Renal cortical epithelial cell (primary cell): ENCODE measurements at places on chromosomes 3 and 15. TPM values are rescaled to one million over a fixed set of nuclear protein-coding genes. Genes with fewer than 3 reads are reported as not detected.

MEF2A gene
- 17.2 and 50.4 TPM in 2 replicates for total RNA-seq

DNA sequence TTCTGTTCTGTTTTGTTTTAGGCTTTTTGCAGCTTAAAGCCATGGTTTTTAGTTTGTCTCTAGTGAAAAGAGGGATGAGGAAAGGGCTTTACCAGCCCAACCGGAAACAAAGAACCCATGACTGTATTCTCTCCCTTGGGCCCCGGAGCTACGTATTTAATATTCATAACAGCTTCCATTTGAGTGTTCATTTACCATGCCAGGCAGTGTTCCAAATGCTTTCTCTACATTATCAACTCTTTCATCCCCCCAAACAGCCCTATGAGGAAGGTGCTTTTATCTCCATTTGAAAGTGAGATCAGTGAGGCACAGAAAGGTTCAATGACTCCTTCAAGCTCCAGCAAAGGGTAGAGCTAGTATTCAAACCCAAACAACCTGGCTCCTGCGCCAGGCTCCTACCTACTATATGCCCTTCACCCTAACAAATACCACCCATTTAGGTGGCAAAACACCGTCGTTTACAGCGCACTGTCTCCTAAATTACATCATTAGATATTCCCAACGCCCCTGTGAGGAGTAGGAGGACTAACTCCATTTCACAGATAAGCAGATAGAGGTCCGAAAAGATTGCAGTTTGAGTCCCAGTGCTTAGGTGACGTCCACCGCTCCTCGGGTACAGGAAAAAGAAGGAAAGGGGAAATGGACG, 27.9 kb downstream of the GTPBP8 start:
- peak; percentile 53 for DNase-seq

DNA sequence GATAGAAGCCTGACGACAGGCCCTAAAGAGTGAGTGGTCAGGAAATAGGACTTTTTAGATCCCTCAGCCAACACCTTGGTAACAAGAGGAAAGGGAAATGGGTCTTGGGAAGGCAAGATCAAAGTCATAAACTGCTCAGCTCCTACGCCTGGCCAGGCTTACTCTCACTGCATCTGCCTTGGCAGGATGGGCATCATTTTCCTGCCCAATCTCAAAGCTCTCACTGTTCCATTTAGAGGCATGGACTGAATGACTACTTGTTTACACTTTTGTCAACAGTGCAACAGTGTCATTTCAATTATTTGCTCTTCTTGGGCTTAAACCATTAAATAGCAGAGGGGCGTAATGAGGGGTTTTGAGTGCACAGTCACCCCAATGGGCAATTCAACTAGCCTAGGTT, 808.7 kb downstream of the GRM7 start:
- DNase-seq, result no peak

MESP2 gene
- not detected in 2 replicates for total RNA-seq

DNA sequence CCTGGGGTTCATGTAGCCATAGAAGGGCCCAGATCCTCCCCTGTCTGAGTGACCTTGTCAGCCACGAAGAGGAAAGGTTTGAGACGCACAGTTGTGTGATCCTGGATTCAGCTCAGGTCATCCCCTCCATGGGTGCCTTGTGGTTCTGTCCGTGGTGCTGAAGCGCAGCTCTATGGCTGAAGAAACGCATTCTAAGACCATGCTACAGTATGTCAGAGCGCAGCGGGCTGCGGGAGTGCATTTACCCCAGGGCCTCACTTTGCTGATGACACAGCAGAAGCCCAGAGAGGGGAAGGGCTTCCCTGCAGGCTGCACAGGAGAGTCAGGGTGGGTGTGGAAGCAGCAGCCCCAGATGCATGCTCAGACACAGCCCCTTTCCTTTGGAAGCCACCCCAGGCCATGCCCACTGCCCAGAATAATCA, 68.8 kb upstream of the IQSEC1 start:
- DNase-seq, result peak; percentile 37

- peak; percentile 66 for DNase-seq
Observed at GRCh38 chr3:16740515-16740914, 135.3 kb upstream of the DAZL start.

FGD5 gene
- 0.30 and 3.3 TPM in 2 replicates for total RNA-seq

CCR8 gene
- total RNA-seq, result 1.0 TPM in 1 of 2 replicates, not detected in the other

DNA sequence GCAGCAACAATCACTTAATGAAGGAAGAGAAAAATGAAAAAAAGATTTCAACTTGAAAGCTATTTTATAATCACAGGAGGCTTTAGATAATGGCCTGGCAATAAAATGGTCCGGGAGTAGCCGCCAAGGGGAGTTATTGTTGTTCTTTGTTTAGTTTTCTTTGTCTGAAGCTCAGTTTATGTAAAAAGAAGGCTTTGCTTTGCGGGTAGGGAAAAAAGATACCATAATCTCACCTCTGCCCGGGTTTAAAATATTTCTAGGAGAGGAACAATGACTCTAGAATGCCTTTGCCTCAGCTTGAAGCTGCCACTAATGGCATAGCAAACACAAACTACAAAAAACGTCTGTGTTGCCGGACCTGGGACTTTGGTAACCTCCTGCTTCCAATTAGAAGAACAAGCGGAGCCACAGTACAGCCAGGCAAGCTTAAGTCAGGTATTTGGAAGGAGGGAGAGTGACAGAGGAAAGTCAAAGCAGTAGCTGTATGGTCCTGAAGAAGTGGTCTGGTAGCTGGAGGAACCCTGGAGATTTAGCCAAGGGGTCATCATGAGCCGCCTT, 764.5 kb downstream of the TUSC7 start:
- DNase-seq, result no peak

- peak; percentile 25 for DNase-seq
Observed at GRCh38 chr15:57892181-57892580, 173.3 kb downstream of the ALDH1A2 start.

DNA sequence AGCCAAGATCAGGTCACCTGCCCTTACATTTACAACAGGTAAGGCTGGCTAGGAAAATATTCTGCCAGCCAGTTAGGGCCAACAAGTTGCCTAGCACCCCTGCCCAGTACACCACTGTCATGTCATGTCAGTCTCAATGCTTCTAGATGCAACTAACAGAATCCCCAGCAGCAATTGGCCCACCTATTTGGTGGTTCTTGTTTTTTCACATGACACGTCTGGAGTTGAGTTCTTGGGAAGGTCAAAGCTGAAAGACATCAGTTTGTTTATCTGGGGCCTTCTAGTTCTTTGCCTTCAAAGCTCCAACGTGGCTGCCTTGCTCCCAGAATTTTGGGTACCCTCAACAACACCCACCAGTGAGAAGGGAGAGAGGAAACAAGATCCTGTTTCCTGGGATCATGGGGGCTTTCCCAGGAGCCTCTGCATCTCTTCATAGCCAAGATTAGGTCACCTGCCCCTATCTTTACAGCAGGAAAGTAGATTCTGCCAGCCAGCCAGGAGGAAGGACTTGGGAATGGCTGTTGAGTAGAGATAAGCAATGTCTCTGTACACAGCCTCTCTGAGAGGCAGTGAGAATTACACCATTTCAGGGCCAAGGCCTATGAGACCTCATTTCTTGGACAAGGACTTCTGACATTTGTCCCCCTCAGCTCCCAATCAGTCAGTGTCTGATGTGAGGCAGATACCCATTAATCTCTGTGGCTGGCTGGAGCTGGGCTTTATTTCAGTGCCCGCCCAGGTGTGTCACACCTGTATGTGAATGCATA, 8.6 kb downstream of the GPX1 start:
- no peak for DNase-seq

DNA sequence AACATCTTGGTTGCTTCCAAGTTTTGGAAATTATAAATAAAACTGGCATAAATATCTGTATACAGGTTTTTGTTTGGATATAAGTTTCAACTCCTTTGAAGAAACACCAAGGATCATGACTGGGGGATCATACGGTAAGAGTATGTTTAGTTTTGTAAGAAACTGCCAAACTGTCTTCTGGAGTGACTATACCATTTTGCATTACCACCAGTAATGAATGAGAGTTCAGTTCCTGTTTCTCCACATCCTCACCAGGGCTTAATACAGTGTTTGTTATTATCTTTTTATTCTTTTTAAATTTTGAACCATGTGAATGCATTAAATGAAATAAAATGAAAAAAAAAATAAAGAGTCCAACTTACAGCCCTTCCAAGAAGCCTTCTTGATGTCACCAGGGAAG, 3.7 kb upstream of the ANKUB1 start:
- DNase-seq, result no peak

CCR2 gene
- not detected in 2 replicates for total RNA-seq

CD80 gene
- not detected in 2 replicates for total RNA-seq

- DNase-seq, result peak; percentile 100
Observed at GRCh38 chr3:143443851-143444331, 324.3 kb downstream of the CHST2 start.

DNA sequence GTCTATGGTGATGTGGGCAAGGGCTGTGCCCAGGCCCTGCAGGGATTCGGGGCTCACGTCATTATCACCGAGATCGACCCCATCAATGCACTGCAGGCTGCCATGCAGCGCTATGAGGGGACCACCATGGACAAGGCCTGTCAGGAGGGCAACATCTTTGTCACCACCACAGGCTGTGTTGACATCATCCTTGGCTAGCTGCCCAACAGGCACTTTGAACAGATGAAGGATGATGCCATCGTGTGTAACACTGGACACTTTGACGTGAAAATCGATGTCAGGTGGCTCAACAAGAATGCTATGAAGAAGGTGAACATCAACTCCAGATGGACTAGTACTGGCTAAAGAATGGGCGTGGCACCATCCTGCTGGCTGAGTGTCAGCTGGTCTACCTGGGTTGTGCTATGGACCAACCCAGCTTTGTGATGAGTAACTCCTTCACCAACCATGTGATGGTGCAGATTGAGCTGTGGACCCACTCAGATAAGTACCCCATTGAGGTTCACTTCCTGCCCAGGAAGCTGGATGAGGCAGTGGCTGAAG, 6.1 kb upstream of the USP8 start:
- DNase-seq, result no peak

CCDC54 gene
- total RNA-seq, result 0.10 TPM in 1 of 2 replicates, not detected in the other

DNA sequence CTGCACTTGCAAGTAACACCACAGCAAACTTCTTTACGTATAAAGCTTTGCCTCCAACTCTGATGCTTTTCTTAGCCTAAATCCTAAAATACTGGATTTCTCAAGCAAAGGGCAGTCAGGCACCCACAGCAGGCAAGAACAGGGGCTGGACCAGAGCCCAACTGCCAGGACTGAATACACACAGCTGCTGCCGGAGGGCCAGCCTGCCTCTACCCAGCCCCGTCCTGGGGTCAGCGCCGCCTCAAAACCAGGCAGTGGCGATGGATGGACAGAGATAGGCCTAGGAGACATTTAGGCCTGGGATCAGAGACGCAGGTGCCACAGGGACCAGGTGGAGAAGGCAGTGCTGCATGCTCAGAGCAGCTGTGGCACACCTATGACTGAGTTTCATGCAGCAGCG, 47.6 kb upstream of the SEC61A1 start:
- no peak for DNase-seq

ILDR1 gene
- 2.7 and 2.8 TPM in 2 replicates for total RNA-seq

DNA sequence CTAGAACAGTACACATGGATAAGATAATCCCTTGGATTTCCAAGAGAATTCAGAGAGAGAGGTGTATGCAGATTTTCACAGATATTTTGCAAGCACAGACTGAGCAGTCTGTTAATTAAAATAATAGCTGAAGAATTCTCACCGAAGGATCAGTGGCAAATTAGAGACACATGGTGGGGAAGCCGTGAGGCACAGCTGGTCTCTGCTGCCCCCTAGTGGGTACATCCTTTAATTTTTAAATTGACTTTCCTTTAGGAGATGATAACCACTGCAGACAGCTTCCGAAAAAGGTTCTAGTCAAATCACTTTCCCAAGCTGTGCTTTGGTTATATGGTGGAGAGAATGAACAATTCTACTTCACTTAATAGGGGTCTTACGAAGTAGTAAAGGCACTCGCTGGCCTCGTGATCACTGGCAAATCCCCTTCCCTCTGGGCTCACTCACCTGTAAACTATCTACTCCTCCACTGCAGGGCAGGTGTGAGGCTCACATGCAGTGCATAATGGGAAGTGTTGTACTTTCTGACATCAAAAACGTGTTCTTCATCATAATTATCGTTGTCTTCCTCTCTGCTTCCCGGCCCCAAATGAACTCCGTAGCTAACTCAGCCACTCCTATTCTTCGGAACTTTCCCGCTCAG, 19.5 kb downstream of the MESD start:
- peak; percentile 43 for DNase-seq

FAM227B gene
- total RNA-seq, result 7.6 TPM in 2 replicates

GRCh38 chr3:4533489-4534443, 40.6 kb downstream of the ITPR1 start:
- DNase-seq, result peak; percentile 17

SLC9C1 gene
- 0.25 and 1.7 TPM in 2 replicates for total RNA-seq

GOLGA6L4 gene
- 1.7 and 2.2 TPM in 2 replicates for total RNA-seq

- no peak for DNase-seq
Observed at GRCh38 chr3:8561370-8561769, 59.7 kb downstream of the LMCD1 start.

HGD gene
- total RNA-seq, result 27.3 and 91.5 TPM in 2 replicates

GRCh38 chr15:29392358-29392757, 122.7 kb upstream of the NSMCE3 start:
- DNase-seq, result no peak

DNA sequence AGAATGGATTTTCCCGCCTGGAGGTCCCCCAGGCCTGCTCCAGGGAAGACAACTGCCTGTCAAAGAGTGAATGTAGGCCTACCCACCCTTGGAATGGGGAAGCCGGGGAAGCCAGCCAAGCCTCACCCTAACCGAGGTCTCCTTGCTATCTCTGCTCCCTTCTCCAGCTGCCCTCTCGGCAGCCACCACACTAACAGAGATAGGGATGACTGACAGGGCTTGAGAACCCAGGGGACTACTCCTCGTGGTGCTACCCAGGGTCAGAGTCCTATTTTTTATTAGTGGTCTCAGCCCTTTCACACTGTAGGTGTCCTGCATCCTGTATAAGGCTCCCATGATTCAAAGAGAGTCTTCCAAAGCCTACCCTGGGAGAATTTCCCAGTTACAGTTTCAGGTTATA, 160.6 kb upstream of the CHRM5 start:
- DNase-seq, result no peak

GRCh38 chr3:4994144-4994730, 15.0 kb downstream of the BHLHE40 start:
- peak; percentile 69 for DNase-seq

- DNase-seq, result peak; percentile 89
Observed at GRCh38 chr3:61956236-61956635, 394.9 kb downstream of the PTPRG start.

DNA sequence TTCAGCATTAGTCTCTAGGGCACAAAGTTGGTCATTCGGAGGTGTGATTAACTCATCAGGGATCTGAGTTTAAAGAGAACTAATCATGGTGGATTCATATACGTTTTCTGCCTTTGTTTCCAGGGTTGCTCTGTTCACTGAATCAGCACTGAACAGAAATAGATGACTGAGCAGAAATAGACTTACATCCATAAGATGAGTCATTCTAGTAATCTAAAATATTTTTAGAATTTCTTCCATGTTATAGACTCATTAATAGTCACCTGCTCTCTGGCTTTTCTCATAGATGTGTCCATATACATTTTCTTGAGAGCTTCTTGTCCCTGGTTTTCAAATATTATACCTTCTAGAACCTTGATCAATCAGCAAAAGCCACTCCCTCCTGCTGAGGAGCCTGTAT, 837.6 kb upstream of the DPPA4 start:
- DNase-seq, result no peak

- DNase-seq, result no peak
Observed at GRCh38 chr15:34584330-34584668, 848 bp upstream of the GOLGA8B start.

GRCh38 chr15:41958002-41958420, 14.3 kb downstream of the EHD4 start:
- no peak for DNase-seq

SLC22A13 gene
- total RNA-seq, result 0.25 TPM in 1 of 2 replicates, not detected in the other

- DNase-seq, result no peak
Observed at GRCh38 chr3:17583530-17583929, 158.9 kb downstream of the TBC1D5 start.

SAMMSON gene
- total RNA-seq, result not detected in 2 replicates
